ENCODE measurements at places on chromosomes 3 and 15.

GRCh38 chr3:125957674-125958510 is 11.1 kb upstream of the ROPN1B start:
- no peak for DNase-seq

DNA sequence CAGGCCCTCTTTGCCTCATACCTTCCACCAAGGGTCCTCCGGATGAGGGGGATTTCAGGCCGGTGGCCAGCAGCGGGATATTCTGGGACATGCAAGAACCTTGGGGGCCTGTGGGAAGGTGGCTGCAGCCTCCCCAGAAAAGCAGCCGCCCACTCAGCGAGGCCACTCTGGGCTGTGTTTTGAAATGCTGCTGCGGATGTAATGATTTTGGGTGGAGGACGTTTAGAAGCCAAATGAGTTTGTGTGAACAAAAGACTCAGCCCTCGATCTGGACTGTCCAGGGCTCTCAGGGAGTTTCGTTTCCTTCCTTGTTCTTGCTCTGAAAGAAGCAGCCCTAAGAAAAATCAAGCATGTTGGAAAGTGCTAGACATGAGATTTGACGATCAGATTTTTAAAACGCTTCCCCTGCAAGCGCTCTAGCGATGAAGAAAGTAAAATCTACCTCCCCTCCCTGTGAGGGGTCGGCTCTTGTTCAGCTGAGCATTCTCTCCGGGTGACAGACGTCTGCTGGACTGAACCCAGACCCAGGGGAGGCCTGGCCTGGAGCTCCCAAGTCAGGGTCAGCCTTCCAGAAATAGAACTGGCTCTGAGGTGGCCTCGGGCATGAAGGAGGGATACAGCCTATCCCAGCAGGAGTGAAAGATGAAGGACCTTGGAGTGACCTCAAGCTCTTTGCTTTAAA is 12.9 kb downstream of the HEG1 start:
- no peak for DNase-seq

GRCh38 chr15:50046159-50046558 is 72.9 kb downstream of the ATP8B4 start:
- DNase-seq = no peak

DNA sequence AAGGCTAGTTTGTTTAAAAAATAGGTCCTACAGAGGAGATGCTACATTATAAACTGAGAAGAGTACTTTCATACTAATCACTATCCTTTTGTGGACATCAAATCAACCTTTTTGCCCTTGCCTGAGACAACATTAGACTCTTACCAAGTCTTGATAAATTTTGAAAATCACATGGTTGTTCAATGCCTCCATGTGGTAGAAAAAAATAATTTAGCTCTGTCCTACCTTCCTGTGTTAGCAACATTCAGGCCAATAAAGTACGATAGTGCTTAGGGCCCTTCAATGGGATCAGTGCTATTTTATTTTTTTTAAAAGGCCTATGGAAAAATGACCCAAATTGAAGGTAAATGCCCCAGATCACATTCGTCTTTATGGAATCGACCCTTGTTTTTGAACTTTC is 5.0 kb upstream of the UBE2E1 start:
- no peak for DNase-seq

- DNase-seq = no peak
Measured at GRCh38 chr3:141454906-141455602, 31.8 kb upstream of the RASA2 start.

DNA sequence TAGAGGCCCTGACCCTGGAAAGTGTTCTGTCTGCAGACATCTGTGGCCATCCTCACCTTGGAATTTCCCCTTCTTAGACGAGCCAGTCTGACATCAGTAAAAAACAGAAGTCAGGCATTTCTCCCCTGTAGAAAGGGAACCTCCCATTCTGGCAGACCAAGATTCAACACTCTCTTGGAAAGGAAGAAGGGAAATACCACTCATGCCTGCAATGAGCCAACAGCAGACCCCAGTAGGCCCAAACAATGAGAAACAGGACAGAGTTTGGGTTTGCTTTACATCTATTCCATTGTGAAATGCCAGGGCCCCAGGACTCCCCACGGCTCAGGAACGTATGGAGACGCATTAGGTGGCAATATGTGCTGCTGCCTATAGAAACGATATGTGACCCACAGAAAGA is 264.0 kb upstream of the NSMCE3 start:
- DNase-seq = no peak

DNA sequence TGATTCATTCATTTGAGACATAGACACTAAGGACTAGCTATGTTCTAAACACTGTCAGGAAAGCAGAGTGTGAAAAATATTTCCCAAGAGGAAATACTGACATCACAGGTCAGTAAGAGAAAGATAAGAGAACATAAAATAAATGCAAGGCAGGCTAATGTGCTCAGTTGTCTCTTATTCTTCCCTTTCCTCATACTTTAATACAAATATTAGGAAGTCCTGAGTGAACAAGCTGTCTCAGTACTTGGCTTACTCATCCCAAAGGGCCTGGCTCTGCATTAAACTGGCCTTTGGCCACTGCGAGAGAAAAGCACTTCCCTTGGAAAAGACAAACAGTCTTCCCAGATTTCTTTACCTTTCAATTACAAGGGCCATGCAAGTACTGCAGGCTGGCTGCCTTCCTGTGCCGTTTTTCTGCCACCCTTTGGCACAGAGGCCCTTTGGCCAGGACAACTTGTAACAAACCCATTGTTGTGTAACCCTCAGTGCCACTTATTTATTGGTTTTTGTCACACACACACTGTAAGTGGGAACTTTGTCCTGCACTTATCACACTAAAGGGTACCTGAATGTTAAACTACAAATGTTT is 31.7 kb downstream of the EDC3 start:
- DNase-seq = no peak

GRCh38 chr15:74137537-74137894 is 7.1 kb downstream of the ISLR2 start:
- no peak for DNase-seq

- DNase-seq = no peak
Measured at GRCh38 chr3:77329116-77329515, 289.2 kb downstream of the ROBO2 start.

- no peak for DNase-seq
Measured at GRCh38 chr3:192409201-192409837, 318.0 kb downstream of the FGF12 start.

- DNase-seq = no peak
Measured at GRCh38 chr15:30979457-30979856, 12.0 kb downstream of the MTMR10 start.

GRCh38 chr3:2334921-2335320 is 236.3 kb downstream of the CNTN4 start:
- no peak for DNase-seq

GRCh38 chr15:37885651-37886050 is 48.8 kb upstream of the TMCO5A start:
- DNase-seq = no peak

DNA sequence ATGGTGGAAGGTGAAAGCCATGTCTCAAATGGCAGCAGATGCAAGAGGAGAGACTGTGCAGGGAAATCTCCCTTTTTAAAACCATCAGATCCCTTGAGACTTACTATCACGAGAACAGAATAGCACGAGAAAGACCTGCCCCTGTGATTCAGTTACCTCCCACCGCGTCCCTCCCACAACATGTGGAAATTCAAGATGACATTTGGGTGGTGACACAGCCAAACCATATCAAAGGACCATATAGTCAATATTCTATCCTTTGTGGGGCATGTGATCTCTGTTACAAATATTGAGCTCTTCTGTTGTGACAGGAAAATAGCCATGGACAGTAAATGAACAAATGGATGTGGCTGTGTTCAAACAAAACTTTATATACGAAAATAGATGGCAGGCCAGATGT is 77.2 kb upstream of the ACKR4 start:
- DNase-seq = no peak

DNA sequence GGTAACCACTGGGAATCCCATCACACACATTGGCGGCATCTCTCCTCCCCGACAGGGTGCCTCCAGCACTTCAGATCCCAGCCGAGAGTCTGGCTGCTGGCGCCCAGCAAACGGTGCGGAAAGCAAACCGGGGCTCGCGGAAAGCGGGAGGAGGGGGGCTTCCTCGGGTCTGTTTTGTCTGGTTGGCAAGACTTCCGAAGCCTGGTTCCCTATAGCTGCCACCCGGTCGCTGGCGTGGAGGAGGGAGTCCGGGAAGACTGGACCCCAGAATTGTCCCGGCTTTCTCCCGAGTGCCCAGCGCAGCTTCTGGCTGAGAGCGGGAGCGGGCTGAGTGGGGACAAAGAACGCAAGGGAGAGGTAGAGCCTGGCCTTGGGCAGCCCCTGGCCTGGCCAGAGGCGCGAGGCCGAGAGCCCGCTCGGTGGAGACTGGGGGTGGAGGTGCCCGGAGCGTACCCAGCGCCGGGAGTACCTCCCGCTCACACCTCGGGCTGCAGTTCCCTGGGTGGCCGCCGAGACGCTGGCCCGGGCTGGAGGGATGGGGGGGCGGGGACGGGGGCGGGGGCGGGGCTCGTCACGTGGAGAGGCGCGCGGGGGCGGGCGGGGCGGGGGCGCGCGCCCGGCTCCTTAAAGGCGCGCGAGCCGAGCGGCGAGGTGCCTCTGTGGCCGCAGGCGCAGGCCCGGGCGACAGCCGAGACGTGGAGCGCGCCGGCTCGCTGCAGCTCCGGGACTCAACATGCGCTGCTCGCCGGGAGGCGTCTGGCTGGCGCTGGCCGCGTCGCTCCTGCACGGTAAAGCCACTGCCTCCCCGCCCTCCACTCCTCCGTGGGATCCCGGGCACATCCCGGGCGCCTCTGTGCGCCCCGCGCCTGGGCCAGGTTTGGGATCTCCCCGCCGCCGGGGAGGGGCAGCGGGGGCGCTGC is at the start of gene CHRNA7:
Gene CHRNA7, plus strand, starts transcription at position 654 of the 920 bp plus-strand sequence. Its CDS starts 80 bp downstream, at position 734.
- no peak for DNase-seq

- DNase-seq = no peak
Measured at GRCh38 chr3:164375538-164375937, 702.8 kb downstream of the SI start.

GRCh38 chr15:74332011-74332410 is 35.4 kb downstream of the CYP11A1 start:
- DNase-seq = no peak

- DNase-seq = no peak
Measured at GRCh38 chr3:107045791-107046190, 331.4 kb upstream of the CCDC54 start.

- DNase-seq = no peak
Measured at GRCh38 chr15:100350434-100351226, 8.9 kb upstream of the ADAMTS17 start.

DNA sequence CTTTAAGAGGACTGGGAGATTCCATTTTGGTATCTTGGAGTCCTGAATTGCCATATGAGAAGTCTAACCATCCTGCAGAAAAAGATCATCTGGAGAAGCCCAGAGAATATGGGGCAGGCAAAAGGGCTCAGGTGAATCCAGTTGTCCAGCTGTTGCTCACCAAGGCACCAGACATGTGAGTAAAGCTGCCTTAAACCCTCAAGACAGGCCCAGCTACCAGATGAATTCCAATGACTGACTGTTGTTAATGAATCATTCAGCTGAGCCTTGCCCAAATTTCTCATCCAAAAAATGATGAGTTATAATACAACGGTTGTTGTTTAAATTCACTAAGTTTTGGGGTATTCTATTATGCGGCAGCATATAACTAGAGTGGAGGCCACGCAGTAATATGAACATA is 22.0 kb upstream of the NANOGP8 start:
- no peak for DNase-seq
